CD4-positive, alpha-beta T cell (primary cell): ENCODE measurements at places on chromosomes 2 and 18.

DNA sequence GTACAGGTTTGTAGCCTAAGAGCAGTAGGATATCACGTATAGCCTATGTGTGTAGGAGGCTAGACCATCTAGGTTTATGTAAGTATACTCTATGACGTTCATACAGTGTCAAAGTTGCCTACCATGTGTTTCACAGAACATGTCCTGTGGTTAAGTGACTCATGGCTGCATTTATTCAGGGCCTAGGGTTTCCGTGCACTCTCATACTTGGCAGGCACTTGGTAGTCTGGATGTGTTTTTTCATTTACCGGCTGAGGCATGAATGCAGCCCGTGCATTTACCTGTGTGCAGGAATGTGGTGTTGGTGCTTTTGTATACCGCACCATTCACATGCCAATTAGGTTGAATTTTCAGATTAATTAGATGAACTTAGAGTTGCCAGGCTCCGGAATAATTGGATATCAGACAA is 43.4 kb downstream of the MYL12B start:
- DNase-seq: peak; percentile 23

DNA sequence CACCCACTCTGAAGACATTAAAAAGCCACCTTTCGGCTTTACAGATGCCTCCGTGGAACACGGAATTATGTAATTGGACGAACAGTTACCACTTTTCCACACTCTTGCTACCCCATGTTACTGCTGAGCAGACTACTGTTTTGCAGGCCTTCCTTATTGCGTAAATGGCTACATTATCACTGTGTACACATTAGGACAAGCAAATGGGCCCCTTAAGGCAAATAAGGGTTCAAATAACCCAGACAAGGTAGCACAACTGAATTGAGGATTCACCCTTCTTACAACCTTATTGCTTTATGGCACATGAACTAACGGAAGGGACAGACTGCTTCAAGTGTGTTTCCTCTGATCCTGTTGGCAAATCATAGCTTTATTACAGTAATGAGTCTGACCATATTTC is 832.2 kb upstream of the FANCL start:
- DNase-seq: no peak

- DNase-seq: no peak
Observed at GRCh38 chr2:161199912-161200701, 39.9 kb downstream of the TANK start.

- no peak for DNase-seq
Observed at GRCh38 chr2:2183176-2183575, 147.9 kb downstream of the MYT1L start.

DNA sequence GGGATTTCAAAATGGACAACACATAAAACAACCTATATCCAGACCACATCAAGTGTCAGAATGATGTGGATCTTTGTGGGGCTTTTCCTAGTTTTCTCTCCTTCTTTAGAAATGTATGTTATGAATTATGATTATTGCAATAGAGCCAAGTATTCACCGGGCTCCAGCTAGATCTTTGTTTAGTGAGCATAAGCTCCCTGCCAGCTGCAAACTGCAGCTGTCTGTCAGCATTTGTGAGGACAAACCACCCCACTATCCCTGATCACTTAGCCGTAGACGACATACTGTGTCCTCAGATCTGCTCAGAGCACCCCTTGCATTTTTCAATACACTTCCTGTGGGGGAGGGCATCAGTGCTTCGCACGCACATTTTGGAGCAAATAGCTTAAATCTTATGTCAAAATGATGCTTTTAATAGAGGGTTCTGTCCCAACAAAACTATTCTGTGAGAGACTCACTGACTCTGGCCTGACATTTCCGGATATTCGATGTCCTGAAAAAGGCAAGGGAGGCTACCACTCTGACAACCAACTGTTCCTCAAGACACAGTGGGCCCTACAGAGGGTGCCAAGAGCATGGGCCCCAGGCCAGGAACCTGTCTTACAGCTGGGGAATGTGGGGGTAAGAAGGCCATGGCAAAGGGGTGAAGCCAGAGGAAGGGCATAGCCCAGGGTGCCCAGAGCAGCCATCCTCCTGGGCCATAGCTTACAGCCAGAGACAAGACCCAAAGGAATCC is 346.0 kb downstream of the ARHGAP15 start:
- DNase-seq: no peak

- DNase-seq: no peak
Observed at GRCh38 chr2:96647681-96648080, 5.1 kb downstream of the FER1L5 start.

DNA sequence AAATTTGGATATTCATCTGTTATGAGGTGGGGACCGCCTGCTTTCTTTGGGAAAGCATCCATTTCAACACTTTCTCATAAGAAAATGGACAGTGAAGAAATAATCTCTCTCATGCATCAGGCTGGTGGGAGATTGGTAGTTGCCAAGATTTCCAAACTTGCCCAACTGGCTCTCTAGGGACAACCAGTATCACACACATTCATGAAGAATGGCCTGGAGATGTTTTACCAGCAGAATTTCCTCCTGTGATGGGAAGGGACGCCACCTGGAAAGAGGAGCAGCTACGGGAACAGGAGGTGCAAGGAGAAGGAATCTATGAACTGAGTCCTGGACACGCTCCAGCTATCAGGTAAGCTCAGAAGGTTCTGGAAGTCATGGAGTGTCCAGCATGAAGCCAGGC is 39.4 kb downstream of the LIPG start:
- no peak for DNase-seq

- DNase-seq: no peak
Observed at GRCh38 chr2:124814968-124815745, 790.1 kb downstream of the CNTNAP5 start.

GRCh38 chr2:203437511-203437910 is 97.6 kb downstream of the RAPH1 start:
- no peak for DNase-seq

- no peak for DNase-seq
Observed at GRCh38 chr2:197170208-197170607, 140.4 kb downstream of the ANKRD44 start.

DNA sequence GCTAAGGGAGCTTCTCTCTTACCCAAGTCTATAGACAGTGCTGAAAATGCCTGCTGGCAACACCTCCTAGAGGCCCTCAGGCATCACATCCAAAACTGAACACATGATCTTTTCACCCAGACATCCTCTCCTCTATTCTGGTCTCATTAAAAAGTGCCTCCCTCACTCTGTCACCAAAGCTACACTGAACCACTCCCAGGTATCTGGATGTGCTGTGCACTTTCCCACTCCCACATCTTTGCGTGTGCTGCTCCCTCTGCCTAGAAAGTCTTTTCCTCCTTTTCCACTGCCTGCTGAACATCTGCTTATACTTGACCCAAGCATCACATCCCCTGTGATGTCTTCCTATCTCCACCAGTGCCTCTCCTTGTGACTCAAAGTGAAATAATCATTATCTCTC is 26.1 kb upstream of the STPG4 start:
- no peak for DNase-seq

DNA sequence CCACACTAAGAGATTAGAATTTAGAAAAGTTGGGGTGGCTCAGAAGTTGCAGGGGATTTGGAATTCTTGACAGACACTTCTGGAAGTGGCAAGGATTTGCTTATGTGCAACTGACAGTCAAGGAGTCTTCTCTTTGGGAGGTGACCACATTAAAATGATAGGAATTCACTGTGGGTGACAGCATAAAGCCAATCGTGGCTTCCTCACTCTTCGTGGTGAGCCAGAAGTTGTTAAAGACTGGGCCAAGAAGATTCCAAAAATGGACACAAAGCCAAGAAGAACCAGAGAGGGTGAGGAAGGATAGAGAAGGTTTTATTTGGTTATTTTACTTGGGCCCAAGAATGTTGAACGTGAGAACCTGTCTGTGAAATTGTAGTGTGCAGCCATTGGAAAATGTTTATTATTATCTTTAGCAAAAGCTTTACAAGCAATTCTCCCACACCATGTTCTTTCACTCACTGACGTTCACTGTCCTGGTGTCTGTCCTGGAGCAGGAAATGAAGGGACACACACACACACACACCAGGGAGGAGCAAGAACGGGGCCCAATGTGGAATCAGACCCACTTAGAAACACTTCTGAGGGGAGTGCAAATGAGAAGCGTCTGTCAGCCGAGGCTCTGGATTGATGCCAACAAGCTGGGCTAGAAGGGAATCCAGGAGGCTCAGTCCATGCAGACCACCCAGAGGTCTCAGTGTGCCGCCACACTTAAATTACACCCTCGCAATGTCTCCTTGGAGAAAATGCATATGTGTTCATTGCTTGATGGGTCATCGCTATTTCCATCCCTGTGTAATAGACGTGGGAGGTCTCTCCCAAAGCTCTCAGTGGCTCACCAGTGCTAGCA is 37.2 kb downstream of the STEAP3 start:
- DNase-seq: no peak

DNA sequence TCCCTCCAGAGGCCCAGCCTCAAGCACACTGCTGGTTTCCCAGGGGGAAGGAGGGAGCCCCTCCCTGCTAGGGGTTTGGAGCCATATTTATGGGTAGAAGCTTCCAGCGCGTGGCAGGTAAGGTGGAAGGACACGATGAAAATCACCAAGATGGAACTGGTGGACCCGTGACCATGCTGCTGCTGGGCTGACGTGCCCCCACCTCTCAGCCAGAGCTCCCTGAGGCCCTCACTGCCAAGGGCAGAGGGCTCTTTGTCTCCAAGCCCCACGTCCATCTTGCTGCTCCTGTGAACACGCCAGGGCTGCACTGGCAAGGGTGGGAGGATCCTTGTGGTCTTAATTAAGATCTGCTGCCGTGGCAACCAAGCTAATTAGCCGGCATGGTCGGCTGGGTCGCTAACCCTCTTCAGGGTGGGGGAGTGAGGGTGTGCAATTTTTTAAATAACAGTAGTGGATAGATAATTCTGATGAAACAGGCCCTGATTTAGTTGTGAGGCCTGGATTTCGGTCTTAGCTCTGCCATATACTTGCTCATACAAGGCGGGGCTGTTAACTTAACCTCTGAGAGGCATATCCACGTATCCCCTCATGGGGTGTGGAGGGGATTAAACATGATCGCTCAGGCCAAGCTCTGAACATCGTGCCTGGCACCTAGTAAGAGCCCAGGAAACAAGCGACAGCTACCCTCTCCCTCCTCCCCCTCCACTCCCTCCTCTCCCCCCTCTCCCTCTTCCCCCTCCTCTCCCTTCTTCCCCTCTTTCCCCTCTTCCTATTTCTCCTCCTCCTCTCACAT is 232.8 kb downstream of the CELF4 start:
- no peak for DNase-seq

DNA sequence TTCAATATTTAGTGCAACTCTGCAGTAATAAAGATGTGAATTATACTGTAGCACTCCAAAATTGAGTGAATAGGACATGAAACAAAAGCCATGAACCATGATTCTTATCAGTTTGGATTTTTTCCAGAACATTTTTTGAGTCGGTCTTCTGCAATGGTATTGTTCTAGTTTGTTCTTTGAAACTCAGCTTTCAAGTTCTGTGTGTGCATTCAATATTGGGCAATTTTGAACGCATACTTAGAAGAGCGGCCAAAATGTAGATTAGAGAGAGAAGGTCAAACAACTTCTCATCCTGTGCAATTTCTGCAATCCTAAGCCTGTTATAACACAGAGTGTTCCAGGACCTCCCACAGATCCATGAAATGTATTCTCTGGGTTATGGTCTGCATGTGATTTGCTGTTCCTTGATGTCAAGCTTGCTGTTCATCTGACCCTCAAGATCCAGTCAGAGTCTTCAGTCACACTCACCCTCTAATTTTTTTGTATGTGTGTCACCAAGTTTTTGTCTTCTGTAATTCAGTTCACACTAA is 48.3 kb downstream of the TSPYL6 start:
- no peak for DNase-seq

GRCh38 chr2:16028644-16029043 is 88.3 kb downstream of the MYCN start:
- DNase-seq: no peak

DNA sequence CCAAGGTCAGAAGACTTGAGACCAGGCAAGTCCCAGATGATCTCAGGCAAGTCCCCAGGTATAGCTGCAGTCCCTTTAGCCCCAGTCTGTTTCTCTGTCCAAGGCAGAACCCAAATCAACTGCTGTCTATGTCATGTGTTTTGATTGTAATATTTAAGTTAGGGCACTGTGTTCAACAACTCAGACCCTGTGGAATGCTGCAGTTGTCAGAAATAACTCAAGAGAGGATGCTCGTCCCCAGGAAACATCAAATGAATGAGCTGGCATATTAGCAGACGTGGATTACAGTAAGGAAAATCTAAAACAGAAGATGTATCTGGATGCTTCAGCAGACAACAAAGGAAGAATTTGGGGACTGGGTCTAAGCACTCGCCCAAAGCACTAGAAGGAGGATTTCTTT is 70.1 kb downstream of the BCL11A start:
- no peak for DNase-seq
